Suppressor macrophage (primary cell): ENCODE measurements at places on chromosomes 7 and 10.

- DNase-seq = no peak
These were observed 10.1 kb upstream of the OPN4 start for GRCh38 chr10:86644152-86644793.

DNA sequence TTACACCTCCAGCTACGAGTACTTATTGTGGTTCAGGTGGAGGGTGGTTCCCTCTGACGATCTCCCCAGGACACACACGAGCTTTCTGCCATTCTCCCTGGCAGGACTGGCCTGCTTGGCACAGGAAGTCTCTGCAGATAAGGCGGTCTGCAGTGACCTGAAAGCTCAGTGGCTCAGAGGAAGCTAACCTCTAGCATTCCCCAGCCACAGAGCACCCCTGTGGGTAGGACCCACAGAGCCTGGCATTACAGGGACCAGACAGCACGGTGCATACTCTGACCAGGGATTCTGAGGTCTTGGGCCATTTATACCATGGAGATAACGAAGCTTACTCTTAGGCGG lies 1.9 kb upstream of the GPR146 start:
- DNase-seq = no peak

GRCh38 chr7:105675934-105676371 lies 94.7 kb upstream of the EFCAB10 start:
- no peak for DNase-seq

DNA sequence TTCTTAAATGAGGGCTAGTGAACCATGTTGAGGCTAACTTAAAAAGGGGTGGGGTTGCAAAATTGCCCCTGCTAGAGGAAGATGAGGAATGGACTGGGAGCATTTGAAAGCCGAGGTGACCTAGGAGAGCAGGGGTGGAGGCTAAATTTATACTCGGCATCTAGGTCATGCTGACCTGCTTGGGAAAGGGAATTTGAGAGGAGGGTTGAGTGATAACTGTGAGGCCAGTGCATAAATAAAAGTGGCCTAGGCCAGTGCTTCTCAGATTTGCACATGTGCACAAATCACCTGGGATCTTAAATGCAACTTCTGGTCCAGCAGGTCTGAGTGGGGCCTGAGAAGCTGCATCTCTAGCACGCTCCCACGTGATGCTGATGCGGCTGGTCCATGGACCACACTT lies 70.4 kb downstream of the CDK1 start:
- DNase-seq = no peak

DNA sequence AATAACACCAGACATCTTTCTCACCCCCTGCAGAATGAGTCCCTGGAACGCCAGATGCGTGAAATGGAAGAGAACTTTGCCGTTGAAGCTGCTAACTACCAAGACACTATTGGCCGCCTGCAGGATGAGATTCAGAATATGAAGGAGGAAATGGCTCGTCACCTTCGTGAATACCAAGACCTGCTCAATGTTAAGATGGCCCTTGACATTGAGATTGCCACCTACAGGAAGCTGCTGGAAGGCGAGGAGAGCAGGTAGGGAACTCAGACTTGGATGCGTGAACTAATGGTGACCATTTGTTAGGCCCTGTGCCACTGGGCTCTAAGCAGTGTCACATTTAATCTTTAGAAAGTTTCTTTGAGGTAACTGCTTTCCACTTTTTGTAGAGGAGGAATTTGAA lies 7.1 kb downstream of the VIM start:
- no peak for DNase-seq

DNA sequence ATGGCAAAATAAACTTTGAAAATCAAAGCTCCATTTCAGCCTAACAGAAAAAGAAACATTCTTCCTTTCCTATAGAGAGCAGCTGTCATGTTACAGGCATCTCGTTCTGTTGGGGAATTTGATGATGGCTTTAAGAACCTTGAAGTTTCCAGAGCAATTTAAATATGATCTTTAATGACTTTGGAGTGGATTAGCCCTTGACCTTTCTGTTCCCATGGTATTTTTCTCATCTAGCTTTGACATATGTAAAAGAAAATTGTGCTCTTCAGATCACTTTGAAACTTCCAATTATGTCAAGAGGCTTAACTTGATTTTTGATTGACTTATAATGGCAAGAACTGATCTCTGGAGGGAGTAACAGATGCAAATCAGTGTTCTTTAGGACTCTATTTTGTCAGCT lies 157.6 kb upstream of the SEMA3E start:
- no peak for DNase-seq

GRCh38 chr10:87918254-87918859 lies 54.9 kb downstream of the PTEN start:
- no peak for DNase-seq

DNA sequence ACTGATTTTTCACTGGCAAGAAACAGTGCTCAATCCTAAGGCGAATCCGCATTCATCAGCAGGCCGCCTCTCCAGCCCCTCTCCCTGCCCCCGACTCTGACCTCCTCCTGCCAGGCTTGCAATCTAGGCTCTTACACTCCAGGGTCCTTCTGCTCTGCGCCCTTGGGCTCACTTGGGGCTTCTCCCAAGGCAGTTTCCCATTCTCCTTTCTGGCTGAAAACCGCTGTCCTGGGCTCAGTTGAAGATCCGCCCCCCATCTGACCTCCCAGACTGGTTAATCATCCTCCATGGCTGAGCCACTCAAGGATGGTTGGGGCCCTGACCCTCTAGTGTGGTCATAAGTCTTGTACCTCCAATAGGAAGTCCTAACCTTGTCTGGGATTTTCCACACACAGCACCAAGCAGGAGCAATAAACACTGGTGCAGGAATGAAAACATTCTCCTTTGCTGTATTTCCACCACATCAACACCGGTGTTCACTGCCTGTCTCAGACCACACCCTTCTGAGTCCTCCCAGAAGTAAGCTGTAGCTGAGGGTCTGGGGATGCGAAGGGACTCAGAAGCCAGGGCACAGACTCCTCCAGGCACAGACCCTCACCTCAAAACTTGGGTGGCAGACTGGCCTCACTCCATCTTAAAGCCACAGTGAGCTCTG lies 42.4 kb downstream of the TNS3 start:
- peak; percentile 37 for DNase-seq

- DNase-seq = no peak
These were observed 115.5 kb upstream of the ZNF438 start for GRCh38 chr10:31147210-31147608.

GRCh38 chr7:135965602-135966001 lies 11.6 kb downstream of the MTPN start:
- DNase-seq = no peak

DNA sequence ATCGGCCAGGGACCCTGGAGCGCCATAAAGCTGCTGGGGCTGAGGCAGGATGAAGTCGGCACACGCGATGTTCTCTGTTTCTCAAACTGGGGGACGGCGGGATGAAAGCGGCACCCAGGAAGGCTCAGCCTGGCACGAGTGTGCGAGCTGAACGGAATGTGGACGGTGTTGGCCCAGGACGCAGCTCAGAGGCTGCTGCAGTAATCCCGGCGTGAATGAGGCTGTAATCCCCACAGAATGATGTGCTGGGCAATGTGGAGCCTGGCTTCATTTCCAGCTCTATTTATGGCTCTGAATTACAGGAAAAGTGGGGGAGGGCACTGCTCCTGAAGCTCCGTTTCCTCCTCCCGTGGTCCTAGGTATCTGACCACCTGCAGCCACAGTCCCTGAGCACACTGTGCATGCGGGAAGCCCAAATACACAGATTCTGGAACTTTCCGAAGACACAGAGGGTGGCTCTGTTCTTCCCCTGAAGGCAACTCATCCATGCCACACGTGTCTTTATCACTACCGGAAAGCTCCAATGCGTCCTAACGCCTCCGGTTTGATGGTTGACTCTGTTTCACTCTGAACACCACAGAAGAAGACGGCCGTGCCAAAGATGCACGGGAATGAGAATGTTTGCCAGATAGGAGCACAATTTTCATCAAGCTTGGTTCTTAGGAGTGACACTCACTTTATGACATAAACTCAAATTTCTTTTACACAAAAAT lies 37.6 kb downstream of the KLF6 start:
- DNase-seq = no peak

GRCh38 chr10:105185161-105185560 lies 544.1 kb downstream of the SORCS3 start:
- DNase-seq = no peak

DNA sequence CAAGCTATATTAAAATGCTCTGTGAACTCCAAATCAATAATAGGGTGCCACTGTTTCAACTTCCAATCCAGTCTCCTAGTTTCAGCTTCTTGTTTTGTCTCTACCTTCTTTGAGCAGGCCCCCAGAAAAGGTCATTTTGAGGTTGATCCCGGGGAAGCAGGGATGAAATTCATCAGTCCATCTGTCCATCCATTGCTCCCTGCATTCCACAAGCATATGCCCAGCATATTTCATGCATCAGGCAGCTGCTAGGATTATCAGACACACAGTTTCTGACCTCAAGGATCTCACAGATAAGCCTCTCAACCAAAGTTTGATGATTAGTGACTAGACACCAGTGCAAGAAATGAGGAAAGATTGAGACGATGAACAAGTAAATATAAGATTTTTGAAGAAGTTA lies 186.6 kb upstream of the PDE1C start:
- DNase-seq = no peak

GRCh38 chr10:124436191-124436638 lies 13.6 kb downstream of the NKX1-2 start:
- no peak for DNase-seq
